ENCODE measurements at places on chromosomes 4 and X.

DNA sequence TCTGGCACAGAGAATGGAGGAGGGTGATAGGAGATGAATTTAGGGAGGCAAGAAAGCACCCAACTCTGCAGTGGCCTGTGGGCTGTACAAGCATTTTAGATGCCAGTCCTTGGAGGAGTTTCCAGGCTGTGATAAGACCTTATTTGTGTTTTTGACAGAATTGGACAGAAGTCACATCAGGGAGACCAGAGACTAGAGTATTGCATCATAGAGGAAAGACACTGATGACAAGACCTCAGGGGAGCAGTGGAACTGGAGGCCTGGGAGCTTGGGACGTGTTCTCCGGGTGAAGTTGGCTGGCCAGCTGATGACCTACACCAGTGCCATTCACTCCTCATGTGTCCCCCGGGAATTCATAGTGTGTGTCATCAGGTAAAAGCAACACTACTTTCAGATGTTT lies 284.0 kb upstream of the ZFP42 start:
- no peak for ATAC-seq

- no peak for ATAC-seq
Observed at GRCh38 chr4:111127841-111128240, 505.0 kb upstream of the PITX2 start.

DNA sequence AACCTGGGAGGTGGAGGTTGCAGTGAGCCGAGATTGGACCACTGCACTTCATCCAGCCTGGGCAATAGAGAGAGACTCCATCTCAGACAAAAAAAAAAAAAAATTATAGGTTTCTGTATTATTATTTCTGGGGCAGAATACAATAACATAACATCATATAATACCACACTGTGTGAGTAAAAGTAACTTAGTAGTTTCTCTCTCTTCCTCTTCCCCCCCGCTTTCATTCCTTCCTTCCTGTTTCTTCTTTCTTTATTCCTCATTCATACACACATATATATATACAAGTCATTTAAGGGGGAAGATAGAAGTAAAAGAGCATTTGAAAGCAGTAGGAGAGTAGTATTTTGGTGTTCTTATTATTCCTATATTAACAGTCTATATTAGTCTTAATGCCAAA lies 55.9 kb upstream of the FHDC1 start:
- no peak for ATAC-seq

DNA sequence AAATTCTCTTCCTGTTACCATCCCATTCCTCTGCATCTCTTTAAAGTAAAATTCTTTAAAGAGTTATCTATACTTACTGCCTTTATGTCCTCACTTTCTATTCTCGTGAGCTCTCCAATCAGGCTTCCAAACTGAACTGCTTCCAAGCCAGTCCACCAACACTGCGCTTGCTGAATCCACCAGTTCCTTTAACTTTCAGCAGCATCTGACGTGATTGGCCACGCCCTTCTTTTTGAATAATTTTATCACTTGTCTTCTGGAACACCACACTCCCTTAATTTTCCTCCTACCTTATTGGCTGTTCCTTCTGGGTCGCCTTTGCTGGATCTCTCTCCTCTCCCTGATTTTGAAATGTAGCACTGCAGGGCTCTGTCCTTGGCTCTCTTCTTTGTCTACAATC lies at the start of gene KIAA1210:
KIAA1210 (minus strand) TSS at position 163 of the 400 bp plus-strand sequence. CDS start 4,170 bp downstream, outside the sequence.
- no peak for ATAC-seq
